NCI-H1930 (cell line): ENCODE measurements at places on chromosomes 7 and 10.

DNA sequence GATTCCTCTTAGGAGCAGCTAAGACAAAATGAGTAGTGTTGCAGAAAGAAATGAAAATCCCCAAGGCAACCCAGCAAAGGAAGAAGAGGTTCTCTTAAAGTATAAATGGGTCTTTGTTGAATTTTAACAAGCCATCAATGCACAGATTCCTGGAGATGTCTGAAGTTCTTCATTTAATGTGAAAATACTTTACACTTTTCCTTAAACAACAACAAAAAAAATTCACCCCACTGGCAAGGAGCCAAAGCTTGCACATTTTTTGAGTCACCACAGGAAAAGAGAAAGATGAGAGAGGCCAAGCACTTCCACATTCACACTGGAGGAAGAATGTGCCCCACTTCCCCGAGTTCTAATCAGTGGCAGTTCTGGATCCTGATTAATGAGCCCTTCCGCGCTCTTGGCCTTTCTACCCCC lies 286.4 kb upstream of the MEOX2 start:
- DNase-seq, result no peak

- no peak for DNase-seq
Observed at GRCh38 chr10:35495521-35496119, 109.5 kb upstream of the GJD4 start.

GRCh38 chr7:130274983-130275591 lies 8.4 kb downstream of the CPA2 start:
- DNase-seq, result no peak

GRCh38 chr7:142739923-142740492 lies 9.3 kb upstream of the PRSS1 start:
- no peak for DNase-seq

- no peak for DNase-seq
Observed at GRCh38 chr10:49377256-49377655, 18.6 kb downstream of the DRGX start.

- no peak for DNase-seq
Observed at GRCh38 chr7:27510541-27510940, 152.1 kb downstream of the HIBADH start.

- DNase-seq, result no peak
Observed at GRCh38 chr10:34028936-34029335, 694.5 kb upstream of the NRP1 start.

DNA sequence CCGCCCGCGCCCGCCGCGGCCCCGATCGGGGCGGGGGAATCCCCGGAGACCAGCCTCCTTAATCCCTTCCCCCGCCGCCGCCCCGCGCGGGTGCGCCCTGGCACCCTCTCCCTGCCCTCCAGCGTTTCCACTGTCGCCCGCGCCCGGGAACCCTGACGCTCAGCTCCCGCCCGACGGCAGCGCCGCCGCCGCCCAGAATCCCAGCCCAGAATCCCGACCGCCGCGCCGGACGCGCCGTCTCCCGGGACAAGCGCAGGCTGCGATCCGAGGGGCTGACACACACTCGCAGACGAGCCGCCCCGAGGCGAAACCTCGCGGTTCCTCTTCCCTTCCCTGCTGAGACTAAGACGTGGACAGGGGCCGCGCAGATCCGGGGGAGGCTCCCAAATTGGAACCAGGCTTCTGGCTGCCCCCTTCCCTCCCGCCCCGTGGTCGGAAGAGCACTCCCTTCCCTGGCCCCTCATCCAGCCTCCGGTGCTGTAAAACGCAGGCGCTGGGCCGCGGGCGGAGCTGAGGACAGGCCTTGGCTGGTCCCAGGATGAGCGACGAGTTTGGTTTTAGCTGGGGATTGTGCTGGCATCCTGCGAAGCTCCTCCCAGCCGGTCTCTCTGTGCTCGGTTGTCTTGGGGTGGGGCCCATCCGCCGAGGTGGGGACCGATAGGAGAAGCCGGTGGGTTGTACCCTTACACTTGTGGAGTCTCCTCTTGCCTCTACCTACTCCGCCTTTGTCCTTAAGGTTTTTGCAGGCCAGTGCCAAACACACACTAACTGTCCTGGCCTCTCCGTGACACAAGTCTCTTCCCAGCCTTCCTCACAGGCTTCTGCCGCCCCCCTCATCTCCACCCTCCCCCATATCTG lies 1.1 kb downstream of the MARVELD1 start:
- DNase-seq, result no peak
